ENCODE measurements at places on chromosomes 16 and 17.

GRCh38 chr16:29674188-29674587 is 4.8 kb upstream of the QPRT start:
- no peak for DNase-seq
- H3K27ac ChIP-seq: no peak overlapping the region
- peaks cover 4% of the 10 kb centered on the region for H3K4me1 ChIP-seq
- H3K27me3 ChIP-seq: no peaks in the 10 kb centered on the region

GRCh38 chr16:4136229-4136813 is 20.1 kb upstream of the ADCY9 start:
- H3K27ac ChIP-seq: no peak overlapping the region
- no peak overlapping the region for H3K4me3 ChIP-seq
- DNase-seq: peak; percentile 67

- peaks cover 21% of the 10 kb centered on the region for H3K4me1 ChIP-seq
- no peak overlapping the region for H3K4me3 ChIP-seq
- H3K27ac ChIP-seq: peak overlapping the region; percentile 72
- no peaks in the 10 kb centered on the region for H3K27me3 ChIP-seq
- no peak for DNase-seq
These were observed 10.8 kb upstream of the TPPP3 start for GRCh38 chr16:67403976-67404555.

DNA sequence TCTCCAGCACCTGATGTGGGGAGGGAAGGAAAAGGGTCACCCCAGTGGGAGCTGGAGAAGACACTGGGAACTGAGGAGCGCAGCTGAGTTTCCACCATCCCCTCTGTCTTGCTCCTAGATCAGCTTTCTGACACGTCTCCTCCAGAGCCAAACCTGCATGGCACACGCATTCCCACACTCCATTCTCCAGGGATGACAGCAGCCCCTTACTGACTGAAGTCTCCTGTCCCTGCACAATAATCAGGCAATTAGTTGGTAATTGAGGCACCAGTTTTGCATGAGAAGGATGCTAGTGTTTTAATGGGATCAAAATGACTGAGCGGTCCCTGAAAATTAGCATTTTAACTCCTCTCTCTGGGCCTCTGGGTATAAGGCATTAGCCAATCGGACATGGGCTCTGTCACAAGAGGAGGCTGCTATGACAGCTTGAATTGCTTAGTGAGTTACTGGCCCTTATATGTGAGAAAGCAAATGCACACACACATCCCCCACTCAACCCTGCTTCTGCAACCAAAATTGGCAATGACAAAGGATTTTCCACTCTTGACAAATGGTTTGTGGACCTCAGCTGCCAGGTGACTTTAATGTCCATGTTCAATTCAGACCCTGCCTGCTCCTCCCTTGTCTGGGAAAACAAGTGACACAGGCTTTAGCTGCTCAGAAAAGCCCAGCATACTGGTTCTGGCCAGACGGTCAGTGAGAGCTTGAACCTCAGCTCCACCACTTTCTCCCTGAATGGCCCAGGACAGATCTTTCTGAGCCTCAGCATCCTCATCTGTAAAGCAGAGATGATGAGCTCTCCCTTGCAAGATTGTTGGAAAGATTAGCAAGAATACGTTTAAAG is 57.2 kb upstream of the SREBF1 start:
- H3K4me3 ChIP-seq: no peak overlapping the region
- no peak overlapping the region for H3K27ac ChIP-seq
- DNase-seq: no peak

- H3K4me1 ChIP-seq: no peaks in the 10 kb centered on the region
- no peak overlapping the region for H3K27ac ChIP-seq
- no peak overlapping the region for H3K4me3 ChIP-seq
- DNase-seq: peak; percentile 6
- no peaks in the 10 kb centered on the region for H3K27me3 ChIP-seq
These were observed 31.5 kb downstream of the NLRP1 start for GRCh38 chr17:5552841-5553240.

- no peak for DNase-seq
- no peaks in the 10 kb centered on the region for H3K27me3 ChIP-seq
- no peaks in the 10 kb centered on the region for H3K36me3 ChIP-seq
- no peaks in the 10 kb centered on the region for H3K4me1 ChIP-seq
These were observed 279.9 kb downstream of the IRX3 start for GRCh38 chr16:54006693-54007092.

GRCh38 chr17:9880582-9880999 is 24.5 kb downstream of the RCVRN start:
- no peak overlapping the region for H3K4me3 ChIP-seq
- H3K36me3 ChIP-seq: no peaks in the 10 kb centered on the region
- peak; percentile 31 for DNase-seq
- no peaks in the 10 kb centered on the region for H3K4me1 ChIP-seq
- no peaks in the 10 kb centered on the region for H3K27me3 ChIP-seq
- no peak overlapping the region for H3K27ac ChIP-seq

DNA sequence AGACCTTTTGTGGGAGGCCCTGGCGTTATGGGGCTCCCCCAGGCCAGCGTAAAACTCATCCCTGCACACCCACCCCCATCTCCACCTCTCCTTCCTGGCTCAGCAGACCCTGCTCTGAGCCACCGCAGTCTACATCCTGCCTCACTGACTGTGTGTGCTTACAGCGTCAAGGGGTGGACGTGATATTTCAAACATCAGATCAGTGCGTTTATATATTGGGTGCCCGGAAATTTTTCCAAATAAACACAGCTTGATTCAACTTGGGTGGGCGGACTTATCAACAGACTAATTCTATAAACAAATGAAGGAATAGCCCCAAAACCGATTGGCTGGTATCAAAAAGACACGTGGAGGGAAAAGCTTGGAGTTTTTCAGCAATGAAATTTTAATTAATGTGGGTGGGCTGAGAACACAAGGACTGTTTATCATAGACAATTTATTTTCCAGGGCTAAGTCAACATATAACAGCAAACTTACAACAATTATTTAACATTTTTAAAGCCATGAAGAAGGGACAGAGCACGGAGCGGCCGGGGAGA is at the start of gene FOXL1:
Gene FOXL1 (plus strand): TSS at position 489 of the 539 bp plus-strand sequence. CDS start 175 bp downstream, outside the sequence.
- DNase-seq: no peak
- peaks cover 55% of the 10 kb centered on the region for H3K27me3 ChIP-seq
- H3K27ac ChIP-seq: no peak within 1 kb of the TSS

- peak overlapping the region; percentile 81 for H3K4me3 ChIP-seq
- H3K27ac ChIP-seq: no peak overlapping the region
- no peaks in the 10 kb centered on the region for H3K27me3 ChIP-seq
- DNase-seq: peak; percentile 67
These were observed 27.7 kb upstream of the DHRS7B start for GRCh38 chr17:21098934-21099689.

GRCh38 chr17:74151551-74152315 is 51.7 kb upstream of the RPL38 start:
- H3K36me3 ChIP-seq: no peaks in the 10 kb centered on the region

All from trophoblast cell (in vitro differentiated cells and primary cell).